Fibroblast of the aortic adventitia (primary cell): ENCODE measurements at places on chromosomes 4 and X.
A peak's percentile ranks its signal among the peaks of the same experiment; 100 is the strongest.

GRCh38 chrX:10157032-10157341 is 212 bp downstream of the CLCN4 start:
- DNase-seq, result no peak

GRCh38 chrX:45619290-45619689 is 418.6 kb upstream of the DIPK2B start:
- DNase-seq, result peak; percentile 50

- peak; percentile 67 for DNase-seq
Measured at GRCh38 chrX:149962859-149963757, 24.8 kb upstream of the EOLA2 start.

DNA sequence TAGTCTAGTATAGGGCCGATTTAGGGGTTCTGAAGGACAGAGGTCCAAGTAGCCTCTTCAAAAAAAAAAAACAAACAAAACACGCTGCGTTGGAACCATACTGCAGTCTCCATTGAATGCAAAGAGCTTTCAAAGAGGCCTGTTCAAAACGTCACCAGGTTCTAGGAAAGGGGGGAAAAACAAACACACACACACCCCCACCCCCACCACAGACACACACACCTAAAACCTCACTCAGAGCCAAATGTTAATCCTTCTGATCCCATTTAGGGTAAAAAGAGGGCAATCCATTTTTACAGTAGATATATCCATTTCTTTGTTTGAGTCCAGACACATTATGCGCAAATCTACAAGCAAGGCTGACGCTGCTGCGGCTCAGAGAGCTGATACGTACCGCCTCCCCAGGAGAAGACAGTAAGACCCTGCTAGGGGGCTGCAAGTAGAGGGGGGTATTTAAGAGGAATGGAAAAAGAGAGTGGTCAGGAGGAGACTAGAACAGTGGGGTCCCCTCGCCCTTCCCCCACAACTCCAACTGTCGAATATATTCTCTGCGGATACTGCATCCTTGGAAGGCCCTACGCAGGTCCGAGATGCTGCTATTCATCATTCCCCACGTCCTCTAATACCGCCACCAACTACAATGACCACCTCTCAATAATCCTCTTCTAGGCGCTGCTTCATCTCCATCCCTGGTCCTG is 1.3 kb downstream of the NKRF start:
- DNase-seq, result no peak

DNA sequence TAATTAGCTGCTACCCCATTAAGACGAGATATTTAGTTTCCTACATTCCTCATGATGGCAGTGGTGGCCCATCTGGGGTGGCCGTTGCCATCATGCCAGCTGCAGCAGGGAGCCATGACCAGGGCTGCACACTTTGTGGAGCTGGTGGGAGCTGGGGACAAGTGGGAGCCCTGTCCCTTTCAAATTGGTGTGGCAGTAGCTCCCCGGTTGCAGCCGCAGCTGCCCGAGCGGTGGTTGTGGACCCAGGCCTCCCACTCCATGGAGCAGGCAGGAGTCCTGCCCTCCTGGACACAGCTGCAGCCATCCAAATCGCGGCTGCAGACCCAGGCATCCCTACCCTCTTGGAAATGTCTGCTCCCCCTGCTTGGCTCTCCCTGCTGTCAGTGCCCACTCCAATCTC is 9.3 kb upstream of the SYTL5 start:
- no peak for DNase-seq
